ENCODE measurements at places on chromosomes 4 and X. TPM values are rescaled to one million over a fixed set of nuclear protein-coding genes. Genes with fewer than 3 reads are reported as not detected.

DNA sequence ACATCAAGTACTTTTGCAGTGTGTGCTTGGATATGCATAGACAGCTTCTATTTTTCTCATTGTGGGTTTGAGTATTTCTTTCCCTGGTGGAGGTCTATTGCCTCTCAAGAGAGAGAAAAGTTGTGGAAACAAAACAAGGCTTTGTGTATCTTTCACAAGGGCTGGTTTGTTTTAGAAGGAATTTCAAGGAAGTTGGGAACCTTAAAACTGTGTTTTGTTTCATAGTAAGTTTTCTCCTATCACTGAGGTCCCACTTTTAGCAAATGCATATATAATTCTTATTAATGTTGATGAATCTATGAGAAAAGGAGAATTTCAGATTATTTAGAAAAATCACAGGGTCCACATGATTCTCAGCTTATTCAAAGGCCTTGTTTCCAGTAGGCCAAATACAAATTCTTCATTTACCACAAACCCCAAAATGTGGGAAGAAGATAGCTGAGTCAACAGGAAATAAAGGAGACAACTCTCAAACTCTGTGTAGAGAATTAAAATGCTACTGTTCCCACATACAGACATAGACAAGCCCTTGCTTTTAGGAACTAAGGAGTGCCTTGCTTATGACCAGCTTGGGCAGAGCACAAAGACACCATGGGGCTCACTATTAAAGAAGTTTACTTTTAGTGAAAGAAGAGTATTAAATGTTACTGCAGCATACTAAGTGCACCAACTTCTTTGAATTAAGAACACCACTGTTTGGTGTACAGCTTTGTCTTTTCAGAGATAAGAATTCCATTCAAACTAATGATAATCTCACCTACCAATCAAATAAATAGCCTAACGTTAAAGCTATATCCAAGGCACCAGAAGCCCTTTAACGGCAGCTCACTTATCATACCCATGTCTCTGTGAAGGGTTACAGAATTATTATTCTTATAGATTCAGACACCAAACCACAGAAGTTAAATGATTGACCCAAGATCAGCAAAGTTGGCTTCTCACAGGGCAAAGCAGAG, 177.4 kb upstream of the LEF1 start:
- DNase-seq, result no peak

DNA sequence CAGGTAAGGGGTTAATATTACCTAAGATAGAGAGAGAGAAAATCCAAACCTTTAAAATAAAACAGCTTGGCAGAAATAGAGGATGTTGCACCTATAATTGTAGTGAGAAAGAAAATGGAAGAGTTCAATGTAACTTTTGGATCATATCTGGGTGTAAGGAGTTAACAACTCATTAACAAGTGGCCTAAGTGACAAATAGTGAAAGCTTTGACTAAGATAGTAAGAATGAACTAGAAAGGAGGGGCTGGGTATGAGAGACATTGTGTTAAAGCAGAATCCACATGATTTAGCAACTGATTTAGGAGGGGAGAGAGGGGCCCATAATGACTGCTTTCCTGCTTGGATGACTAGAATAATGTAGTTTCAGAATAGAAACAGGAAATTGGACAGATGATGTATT, 761.0 kb downstream of the IL1RAPL1 start:
- DNase-seq, result no peak

GRCh38 chr4:1399508-1400190, 6.6 kb downstream of the NKX1-1 start:
- DNase-seq, result no peak

GCNA gene
- total RNA-seq, result 1.2 TPM

SYN1 gene
- 4.4 TPM for total RNA-seq

MAGEA2B gene
- not detected for total RNA-seq

CFP gene
- 3.9 TPM for total RNA-seq

CLCN4 gene
- total RNA-seq, result 22.8 TPM

Data from left cardiac atrium (tissue), 4 donors.